ENCODE measurements at places on chromosomes 3 and 15.
A peak's percentile ranks its signal among the peaks of the same experiment; 100 is the strongest.

DNA sequence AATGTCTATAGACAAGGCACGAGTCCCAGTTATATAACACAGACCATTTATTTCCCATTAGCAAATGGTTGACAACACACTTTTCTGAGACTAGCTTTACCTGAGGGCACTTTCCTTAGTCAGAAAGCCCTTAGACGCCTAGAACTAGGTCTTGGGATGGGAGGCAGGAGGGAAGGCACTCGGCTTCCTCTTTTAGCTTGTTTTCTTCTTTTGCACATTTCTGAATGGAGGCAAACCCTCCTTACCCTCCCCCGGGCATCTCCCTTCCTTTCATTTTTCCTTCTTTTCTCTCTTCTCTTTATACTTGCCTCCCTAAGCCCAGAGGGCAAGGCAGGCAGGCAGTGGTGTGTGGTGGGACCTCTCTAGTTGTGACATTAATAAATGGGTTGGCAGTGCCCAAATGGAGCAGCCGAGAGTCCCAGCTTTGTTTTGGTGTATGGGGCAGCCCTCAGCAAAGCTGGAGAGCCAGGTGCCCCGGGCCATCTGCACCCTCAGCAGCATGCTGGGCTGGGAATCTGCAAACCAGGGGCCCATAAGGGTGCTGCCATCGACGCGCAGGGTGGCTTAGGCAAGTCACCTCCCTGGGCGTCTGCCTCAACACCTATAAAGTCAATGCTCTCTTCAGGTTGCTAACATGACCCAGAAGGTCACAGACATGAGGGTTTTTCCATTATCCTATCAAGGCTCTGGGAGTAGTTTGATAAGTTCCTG is 21.1 kb upstream of the BCL2L10 start:
- DNase-seq: no peak

- no peak for DNase-seq
These were observed 1080.8 kb downstream of the TUSC7 start for GRCh38 chr3:117790235-117790987.

- DNase-seq: peak; percentile 57
These were observed 30.8 kb downstream of the POMGNT2 start for GRCh38 chr3:43074901-43075689.

DNA sequence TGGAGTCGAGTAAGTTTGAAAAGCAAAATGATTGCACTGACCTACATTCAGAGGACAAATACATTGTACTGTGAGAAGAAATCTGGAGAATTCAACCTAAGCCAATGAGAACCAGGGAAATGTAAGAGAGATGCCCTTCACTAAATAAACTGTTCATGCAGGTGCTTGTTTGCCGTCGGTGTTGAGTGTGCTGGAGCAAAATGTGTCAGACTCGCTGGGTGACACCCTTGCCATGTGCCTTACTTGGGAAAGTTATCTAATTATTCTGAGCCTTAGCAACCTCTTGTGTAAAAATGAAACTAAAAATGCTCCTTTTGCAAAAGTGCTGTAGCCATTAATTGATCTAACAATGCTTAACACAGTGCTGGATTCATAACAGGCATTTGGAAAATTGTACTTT is 140.4 kb downstream of the GABRB3 start:
- no peak for DNase-seq

DNA sequence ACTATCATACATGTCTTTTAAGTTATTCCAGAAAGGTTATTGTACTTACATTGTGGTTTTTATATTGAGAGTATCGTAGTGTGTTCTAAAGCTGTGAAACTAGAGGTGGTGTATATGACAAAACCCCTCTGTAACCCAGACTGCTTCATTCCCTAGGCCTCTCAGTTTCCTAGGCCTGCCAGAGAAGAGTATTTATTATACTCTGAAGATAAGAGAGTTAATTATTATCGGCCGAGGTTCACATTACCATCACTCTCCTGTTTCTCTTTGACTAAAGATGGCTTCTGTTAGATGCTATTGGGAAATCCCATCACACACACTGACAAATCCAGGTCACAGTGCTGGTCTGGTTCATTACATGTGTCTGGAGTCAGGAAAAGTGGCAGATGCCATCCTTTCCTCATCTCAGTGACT is 20.5 kb downstream of the EXOSC7 start:
- no peak for DNase-seq

- DNase-seq: no peak
These were observed 299 bp downstream of the PAQR9 start for GRCh38 chr3:142963234-142963515.

- DNase-seq: peak; percentile 96
These were observed 7.3 kb downstream of the CSK start for GRCh38 chr15:74789171-74789631.

GRCh38 chr15:77819048-77819850 is 186.5 kb upstream of the LINGO1 start:
- DNase-seq: no peak

DNA sequence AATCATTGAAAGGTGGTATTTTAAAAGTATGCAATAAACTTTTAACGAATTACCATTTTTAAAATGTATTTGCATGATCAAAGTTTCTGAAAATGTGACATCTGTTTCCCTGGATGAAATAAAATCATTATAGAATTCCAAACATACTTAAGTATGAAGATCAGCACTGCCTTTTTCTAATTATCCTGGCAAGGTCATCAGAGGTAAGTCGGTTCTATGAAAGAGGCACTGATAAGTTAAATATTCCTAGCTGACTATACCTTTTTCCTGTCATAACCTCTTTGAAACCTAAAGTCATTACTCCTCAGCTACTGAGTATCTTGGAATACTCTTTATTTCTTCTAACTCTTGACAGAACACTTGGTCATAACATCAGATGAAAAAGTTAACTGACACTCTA is 406.1 kb upstream of the ALCAM start:
- DNase-seq: no peak

DNA sequence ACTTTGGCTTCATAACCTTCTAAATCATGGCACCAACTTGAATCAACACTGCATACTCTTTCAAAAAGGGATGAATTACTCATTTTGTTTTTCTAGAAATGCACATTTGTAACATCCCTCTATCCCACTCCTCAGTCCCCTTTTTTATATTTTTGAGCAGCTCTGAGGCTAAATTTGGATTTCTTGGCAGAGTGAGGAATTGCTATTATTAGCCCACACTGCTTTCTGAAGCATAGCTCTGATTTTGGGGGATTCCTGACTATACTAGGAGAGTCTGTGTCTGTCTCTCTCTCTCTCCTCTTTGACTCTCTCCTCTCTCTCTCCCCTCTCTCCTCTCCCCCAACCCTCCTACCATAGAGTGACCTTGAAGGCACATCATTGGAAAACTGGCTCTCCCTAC is 76.6 kb downstream of the RBPMS2 start:
- DNase-seq: no peak

- no peak for DNase-seq
These were observed 1131.5 kb downstream of the SI start for GRCh38 chr3:163946785-163947184.

- DNase-seq: no peak
These were observed 26.9 kb upstream of the THRB start for GRCh38 chr3:24521420-24522145.

DNA sequence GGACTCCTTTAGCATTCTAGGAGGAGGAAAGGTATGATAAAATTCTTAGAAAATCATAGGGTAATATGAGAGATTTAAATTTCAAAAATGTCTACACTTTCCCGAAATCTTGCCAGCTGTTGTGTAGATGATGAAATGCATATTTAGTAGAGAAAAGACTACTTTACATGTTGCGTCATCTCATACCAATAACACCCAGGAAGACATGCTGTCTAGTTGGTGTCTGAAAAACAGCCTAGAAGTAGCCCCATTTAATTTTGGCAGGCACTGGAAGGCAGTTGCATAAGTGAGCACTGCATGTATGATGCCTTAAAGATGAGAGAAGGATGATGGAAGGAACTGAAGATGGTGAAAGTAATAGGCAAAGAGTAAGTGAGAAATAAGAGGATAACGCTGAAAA is 310.5 kb upstream of the TPM1 start:
- no peak for DNase-seq

DNA sequence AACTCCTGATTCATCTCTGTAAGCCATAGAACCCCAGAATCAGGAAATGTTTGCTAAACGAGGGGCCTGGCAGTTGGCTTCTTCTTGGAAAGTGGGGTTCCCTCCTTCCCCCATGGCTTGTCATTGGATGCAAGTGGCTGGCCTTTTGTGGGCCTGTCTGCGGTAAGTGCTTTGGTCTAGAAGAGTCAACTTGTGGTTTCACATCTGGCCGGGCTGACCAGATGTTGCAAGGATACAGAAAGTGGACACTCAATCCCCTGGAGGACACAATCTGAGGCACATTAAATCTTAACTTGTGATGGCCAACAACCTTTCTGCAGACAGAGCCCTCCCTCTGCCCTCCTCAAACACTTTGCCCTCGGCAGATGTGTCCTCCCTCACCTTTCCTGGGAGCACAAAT is 1.1 kb downstream of the FAH start:
- no peak for DNase-seq

- DNase-seq: peak; percentile 81
These were observed 225.5 kb downstream of the SLCO3A1 start for GRCh38 chr15:92079047-92079446.

GRCh38 chr15:101027273-101027901 is 108.2 kb downstream of the LRRK1 start:
- no peak for DNase-seq

- no peak for DNase-seq
These were observed 287.4 kb downstream of the UACA start for GRCh38 chr15:70475921-70476320.

GRCh38 chr15:87720235-87720634 is 536.3 kb downstream of the NTRK3 start:
- DNase-seq: no peak

- no peak for DNase-seq
These were observed 1010.8 kb downstream of the FHIT start for GRCh38 chr3:60240492-60240891.

DNA sequence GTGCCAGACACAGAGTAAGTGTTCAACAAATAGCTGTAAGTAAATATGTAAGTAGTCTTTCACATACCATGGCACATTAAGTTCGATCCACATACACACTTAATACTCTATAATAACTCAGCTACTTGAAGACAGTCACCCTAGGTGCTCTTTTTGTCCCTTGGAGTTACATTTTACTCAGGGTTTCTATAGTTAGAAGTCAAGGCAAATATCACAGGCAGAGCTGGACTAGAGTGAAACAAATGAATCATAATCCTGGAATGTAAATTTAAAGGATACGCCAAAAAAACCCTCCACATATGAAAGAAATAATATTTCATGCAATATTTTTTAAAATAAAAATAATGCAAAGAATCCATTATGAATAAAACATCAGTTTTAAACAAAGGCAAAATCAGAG is 461.8 kb downstream of the MAGI1 start:
- no peak for DNase-seq

DNA sequence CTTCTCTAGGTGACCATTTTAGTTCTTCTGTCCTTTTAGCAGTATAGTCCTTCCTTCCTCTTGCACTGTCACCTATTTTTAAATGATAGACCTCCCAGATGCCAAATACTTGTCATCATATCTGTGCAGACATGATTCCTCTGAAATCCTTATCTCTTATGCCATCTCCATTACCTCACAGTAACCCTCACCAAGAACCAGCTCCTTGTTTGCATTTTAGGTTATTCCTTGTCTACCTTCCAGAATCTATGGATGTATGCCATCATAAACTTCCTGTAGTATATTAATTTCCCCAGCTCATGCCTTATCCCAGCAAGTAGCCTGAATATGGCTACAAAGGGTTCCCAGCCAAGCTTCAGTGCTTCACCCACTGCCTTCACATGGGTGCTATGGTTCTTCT is 1347.2 kb downstream of the ROBO1 start:
- DNase-seq: no peak

Measured in Karpas-422 (cell line).